Activated T-helper 1 cell treated with anti-CD3 and anti-CD28 coated beads, Interleukin-12 subunit alpha, Interleukin-12 subunit beta, Interleukin-2, Interleukin-4 antibody, amounts not matched to agents 30 ng/mL and 10 ng/mL and 1 ng/mL, durations not matched to agents 14 hours and 24 hours and 36 hours (primary cell): ENCODE measurements at places on chromosomes 16 and 17. TPM values are rescaled to one million over a fixed set of nuclear protein-coding genes. Genes with fewer than 3 reads are reported as not detected.

FBXW10 gene
- 0.07 TPM in 1 of 2 replicates, not detected in the other for total RNA-seq

- no peak for DNase-seq
Measured at GRCh38 chr17:40483679-40484078, 17.7 kb downstream of the TNS4 start.

GRCh38 chr16:11010575-11011221 is 66.3 kb downstream of the CLEC16A start:
- no peak for DNase-seq

DNA sequence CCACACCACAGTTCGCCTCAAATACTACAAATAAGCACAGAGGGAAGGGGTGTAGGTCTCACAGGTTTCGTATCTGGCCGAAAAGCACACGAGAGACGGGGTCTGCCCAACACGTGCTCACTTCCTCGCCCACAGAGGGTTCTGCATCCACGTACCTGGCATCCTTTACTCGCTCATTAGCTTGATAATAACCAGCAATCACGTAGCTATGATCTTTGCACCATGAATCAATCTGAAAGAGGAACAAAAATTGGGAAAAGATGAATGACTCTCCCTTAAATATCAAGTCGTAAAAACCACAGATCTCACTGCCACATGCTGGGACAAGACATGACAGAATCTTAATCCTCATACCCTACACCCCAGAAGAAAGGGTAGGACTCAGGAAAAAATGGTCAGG is 10.5 kb downstream of the EMC8 start:
- no peak for DNase-seq

GRCh38 chr17:14042411-14042810 is 26.9 kb upstream of the COX10 start:
- no peak for DNase-seq

DNA sequence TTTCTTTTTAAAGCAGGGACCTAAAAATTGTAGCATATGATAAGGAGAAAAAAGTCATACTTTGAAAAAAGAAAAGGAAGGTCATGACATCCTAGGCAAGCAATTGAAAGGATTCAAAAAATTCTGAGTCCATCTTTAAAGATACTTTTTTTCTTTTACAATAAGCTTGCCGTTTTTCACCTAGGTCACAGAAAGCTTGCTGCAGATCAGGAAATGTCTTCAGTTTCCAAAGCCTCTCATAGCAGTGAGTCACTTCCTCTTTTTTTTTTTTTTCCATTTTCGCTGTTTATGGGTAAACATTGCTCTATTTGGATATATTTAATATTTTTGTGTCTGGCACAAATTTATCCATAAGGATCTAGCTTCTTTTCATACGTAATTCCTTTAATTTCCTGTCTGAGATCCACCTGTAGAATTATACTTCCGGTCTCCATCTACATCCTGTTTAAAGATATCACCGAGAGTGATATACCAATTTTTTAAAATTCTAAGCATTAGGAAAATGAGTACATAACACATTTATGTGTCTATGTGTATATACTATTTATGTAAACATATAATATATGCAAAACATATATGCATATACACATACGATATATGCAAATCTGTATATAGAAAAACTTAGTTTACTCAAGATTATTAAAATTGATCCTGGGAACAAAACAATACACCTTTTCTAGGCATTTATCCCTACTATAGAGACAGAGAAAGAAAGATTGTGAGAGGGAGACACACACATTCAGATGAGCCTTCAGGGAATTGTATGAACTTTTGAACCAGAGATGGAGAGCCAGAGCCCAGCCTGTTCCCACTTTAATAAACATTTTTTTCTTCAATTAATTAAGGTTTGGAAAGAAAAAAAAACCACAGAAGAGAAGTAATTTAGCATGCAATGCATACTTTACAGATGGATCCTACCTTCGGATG is 134.4 kb downstream of the SKAP1 start:
- DNase-seq, result no peak

DNA sequence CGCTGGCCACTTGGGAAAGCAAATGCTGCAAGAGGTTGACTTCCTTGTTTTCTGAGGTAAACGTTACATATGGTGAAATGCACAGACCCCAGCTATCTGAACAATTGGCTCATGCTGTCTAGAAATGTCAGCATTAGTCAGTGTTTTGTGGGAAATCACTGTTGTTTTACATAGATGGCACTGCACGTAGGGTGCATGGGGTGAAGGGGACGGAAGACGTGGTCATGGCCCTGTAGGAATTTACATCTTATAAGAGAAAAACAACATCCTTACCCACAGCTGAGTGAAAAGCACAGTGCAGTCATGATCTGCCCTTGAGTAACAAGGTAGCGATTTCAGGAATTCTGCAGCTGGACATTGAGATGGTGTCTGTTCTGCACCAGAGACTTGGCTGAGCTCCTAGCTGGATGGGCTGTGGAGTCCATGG is 15.2 kb downstream of the RPTOR start:
- DNase-seq, result no peak

GRCh38 chr17:19001907-19002590 is 2.5 kb downstream of the FAM83G start:
- no peak for DNase-seq

- DNase-seq, result no peak
Measured at GRCh38 chr16:79508294-79508693, 92.2 kb downstream of the MAF start.
